Thoracic aorta (tissue), 2 donors: ENCODE measurements at places on chromosomes 2 and 18. TPM values are rescaled to one million over a fixed set of nuclear protein-coding genes. Genes with fewer than 3 reads are reported as not detected.

Gene GKN1
- total RNA-seq = not detected

Gene GPR45
- not detected for total RNA-seq

Gene MROH2A
- total RNA-seq = not detected

Gene PAX8
- 10.3 TPM for total RNA-seq

Gene DSC2
- 4.3 TPM for total RNA-seq

Gene SLC14A1
- total RNA-seq = 86.2 TPM

Gene KRTCAP3
- not detected for total RNA-seq

Gene BMP10
- total RNA-seq = not detected

Gene TCF7L1
- total RNA-seq = 8.8 TPM

Gene SERPINB10
- total RNA-seq = not detected

Gene PTH2R
- not detected for total RNA-seq

Gene FSIP2
- 1.2 TPM for total RNA-seq

Gene TMEM17
- 2.7 TPM for total RNA-seq

Gene SLC66A3
- total RNA-seq = 124 TPM

Gene ARHGEF4
- 2.8 TPM for total RNA-seq

Gene KANSL1L
- 77.2 TPM for total RNA-seq

Gene KCNG2
- total RNA-seq = not detected

Gene UNC80
- not detected for total RNA-seq

Gene PTPN4
- total RNA-seq = 18.5 TPM
